Psoas muscle (tissue), 8 donors: ENCODE measurements at places on chromosomes 1 and 21. TPM values are rescaled to one million over a fixed set of nuclear protein-coding genes. Genes with fewer than 3 reads are reported as not detected.

Gene PGLYRP4
- total RNA-seq: not detected

Gene OR2T29
- not detected for total RNA-seq

Gene F3
- 3.6 TPM for total RNA-seq

GRCh38 chr21:45644041-45644906 is 749 bp downstream of the PCBP3 start:
- peak overlapping the region; percentile 53 for H3K4me3 ChIP-seq
- no peaks in the 10 kb centered on the region for H3K27me3 ChIP-seq
- peaks cover 4% of the 10 kb centered on the region for H3K4me1 ChIP-seq
- H3K36me3 ChIP-seq: no peaks in the 10 kb centered on the region

GRCh38 chr1:156842618-156843300 is 16.2 kb downstream of the INSRR start:
- H3K27ac ChIP-seq: no peak overlapping the region
- H3K27me3 ChIP-seq: peaks cover 20% of the 10 kb centered on the region
- no peak overlapping the region for H3K4me3 ChIP-seq
- H3K36me3 ChIP-seq: no peaks in the 10 kb centered on the region
